Skin of body (tissue), 3 donors: ENCODE measurements at places on chromosomes 2 and 18.

GRCh38 chr2:212595036-212595654, 56.5 kb upstream of the ERBB4 start:
- no peak for DNase-seq

- no peak for DNase-seq
These were observed 172.9 kb downstream of the EPHA4 start for GRCh38 chr2:221399183-221399582.

DNA sequence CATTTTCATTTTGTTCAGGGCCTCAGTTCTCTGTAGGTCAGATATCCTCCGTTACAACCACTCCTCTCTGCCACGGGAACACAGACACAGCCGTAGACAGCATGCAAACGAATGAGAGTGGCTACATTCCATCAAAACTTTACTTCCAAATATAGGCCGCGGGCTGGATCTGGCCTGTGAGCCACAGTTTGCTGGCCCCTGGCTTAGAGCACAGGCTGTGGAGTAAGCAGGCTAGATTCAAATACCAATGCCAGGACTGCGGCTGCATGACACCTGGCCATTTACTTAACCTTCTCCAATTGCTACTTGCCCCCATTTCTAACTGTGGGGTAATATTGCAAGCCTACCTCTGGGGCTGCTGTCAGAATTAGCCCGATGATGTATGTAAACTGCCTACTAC, 325.8 kb upstream of the POU3F3 start:
- no peak for DNase-seq

- DNase-seq = no peak
These were observed 38.9 kb downstream of the DHRS9 start for GRCh38 chr2:169108099-169108884.

DNA sequence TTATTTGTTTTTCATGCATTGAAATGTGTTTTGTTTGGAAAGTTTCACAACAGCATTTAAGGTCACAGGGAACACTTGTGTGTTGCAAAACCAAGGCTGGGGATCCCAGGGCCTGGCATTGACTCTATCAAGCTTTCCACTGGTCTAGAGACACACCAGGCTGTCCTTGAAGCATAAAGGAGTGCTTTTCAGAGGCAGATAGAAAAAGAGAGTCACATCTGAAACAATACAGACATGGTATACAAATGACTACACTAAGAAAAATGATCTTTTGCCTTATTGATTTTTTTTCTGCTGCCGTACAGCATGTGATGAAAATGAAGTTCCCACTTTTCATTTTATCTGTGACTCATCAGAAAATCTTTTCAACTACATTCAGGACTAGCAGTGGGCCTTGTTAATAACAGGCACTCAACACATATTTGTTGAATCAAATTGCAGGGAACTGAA, 61.9 kb upstream of the ZCCHC2 start:
- DNase-seq = no peak

- DNase-seq = no peak
These were observed 17.8 kb downstream of the GIGYF2 start for GRCh38 chr2:232714969-232715368.

DNA sequence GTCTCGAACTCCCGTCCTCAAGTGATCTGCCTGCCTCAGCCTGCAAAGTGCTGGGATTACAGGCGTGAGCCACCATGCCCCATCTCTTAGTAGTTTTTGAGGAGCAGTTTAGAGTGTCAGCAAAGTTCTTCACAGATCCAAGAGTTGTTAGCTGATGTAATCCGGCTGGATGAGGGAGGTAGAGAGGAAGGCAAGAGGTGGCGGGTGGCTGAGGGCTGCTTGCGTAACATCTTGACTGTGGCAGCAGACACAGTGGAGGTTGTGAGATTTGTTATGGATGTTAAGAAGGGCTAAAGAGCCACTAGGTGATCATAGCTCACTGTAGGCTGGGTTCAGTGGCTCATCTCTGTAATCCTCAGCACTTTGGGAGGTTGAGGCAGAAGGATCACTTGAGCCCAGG, 19.5 kb upstream of the FAM136A start:
- no peak for DNase-seq

DNA sequence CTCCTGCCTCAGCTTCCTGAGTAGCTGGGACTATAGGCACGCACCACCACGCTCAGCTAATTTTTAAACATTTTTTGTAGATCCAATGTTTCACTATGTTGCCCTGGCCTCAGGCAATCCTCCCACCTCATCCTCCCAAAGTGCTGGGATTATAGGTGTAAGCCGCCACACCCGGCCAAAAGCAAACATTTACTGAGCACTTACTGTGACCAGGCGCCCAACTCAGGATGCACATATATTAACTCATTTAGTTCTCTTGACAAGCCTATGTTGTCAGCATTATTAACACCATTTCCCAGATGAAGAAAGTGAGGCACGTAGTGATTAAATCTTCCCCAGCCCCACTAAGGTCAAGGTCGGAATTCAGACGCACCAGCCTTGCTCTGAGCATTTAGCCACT, 41.1 kb downstream of the TMEM37 start:
- DNase-seq = no peak

DNA sequence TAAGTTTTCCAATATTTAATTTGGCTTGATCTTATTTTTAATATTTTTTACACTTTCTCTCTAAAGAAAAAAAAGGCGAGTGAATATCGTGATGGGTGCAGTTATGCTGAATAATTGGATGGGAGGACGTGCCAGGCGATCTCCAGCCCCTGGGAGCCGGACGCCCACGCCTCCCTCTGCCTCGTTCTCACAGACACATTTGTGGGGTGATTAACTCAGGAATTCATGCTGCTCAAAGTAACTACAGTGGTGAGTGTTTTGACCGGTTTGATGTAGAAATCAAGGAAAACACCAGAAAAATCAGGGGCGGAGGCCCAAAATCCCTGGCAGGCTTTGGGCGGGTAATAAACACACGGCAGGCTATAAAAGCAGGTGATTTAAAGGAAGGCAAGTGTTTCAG, 736.8 kb upstream of the SALL3 start:
- DNase-seq = no peak

GRCh38 chr2:99187011-99187410, 6.0 kb downstream of the MRPL30 start:
- DNase-seq = no peak

DNA sequence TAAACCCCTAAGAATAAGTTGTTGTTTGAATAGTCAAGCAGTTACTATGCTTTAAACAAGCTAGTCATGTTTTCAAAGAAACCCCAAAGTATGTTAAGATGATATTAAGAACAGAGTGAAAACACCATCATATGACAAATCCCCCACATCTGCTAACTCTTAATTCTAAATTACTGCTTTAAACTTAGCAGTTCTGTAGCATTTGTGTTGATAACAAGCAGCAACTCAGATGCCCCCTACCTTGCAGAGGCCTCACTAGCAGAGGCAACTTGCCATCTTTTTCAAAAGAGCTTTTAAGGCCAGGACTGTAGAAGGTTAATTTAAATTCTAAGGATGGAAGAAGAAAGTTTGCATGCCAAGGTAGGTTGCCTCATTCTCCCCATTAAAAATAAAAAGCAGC, 376.2 kb downstream of the SETBP1 start:
- no peak for DNase-seq

DNA sequence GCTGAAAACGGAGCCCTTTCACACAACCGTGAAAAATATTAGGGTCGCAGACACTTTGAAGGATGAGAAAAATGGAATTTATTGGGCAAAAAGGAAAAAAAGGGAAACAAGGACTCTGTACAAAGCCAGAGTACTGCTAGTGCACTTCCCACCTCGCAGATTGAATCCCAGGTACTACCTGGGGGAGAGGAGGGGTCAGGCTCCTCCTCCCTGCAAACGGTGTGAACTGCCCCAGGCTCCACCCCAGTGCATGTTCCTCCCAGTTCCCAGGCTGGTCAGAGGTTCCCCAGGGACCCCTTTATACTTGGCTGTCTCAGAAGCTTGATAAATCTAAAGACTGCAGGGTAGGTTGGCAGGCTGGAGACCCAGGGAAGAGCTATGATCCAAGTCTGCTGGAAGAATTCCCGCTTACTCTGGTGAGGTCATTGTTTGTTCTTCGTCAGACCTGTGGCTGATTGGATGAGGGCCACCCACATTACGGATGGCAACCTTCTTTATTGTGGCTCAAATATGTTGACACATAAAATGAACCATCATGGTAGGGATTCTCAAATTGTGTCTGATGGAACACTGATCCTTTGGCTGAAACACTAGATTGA, 290.4 kb upstream of the POU3F3 start:
- DNase-seq = no peak

- DNase-seq = no peak
These were observed 36.3 kb downstream of the YWHAQ start for GRCh38 chr2:9594366-9595054.

- no peak for DNase-seq
These were observed 211.3 kb upstream of the HAAO start for GRCh38 chr2:43003702-43004101.

- DNase-seq = no peak
These were observed 1.8 kb downstream of the LPIN1 start for GRCh38 chr2:11748018-11748860.

DNA sequence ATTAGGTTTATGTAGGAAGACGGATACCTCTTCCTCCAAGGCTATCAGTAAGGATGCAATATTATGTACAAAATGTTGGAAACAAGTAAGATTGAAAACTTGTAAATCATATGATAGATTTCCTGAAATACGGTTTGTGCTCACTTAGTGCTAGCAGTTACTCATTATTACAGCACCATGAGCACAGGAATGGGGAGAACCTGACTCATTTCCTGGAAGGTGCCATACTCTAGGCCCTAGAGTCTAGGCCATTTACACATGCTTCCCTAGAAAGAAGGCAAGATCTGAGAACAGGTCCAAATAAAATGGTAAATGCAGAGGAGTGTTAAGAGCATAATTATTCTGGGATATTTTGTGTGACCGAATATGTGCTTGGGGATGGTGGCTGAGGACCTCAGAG, 467.7 kb upstream of the CELF4 start:
- no peak for DNase-seq

- no peak for DNase-seq
These were observed 282.2 kb upstream of the ST6GAL2 start for GRCh38 chr2:107168141-107168540.

GRCh38 chr2:235004329-235004903, 52.6 kb downstream of the SH3BP4 start:
- DNase-seq = no peak

- DNase-seq = no peak
These were observed 1.4 kb downstream of the DPYSL5 start for GRCh38 chr2:26849056-26849999.

DNA sequence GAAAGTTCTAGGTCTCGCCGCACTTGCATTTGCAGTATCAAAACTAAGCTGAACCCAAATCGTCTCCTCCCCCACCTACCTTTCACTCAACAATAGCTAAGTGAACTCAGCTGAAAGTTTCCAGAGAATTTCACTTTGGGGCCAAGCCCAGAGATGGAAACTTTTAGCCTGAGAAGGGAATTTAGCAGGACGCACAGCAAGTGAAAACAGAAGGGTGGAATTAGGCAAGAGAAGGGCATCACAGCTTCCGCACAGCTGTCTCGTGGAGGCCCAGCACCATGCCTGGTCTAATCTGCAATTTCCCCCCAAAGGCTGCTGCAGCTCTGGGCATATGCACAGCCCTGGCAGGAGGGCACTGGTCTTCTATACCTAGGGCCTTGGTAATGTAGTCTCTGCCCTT, 262.0 kb downstream of the TNS1 start:
- peak; percentile 73 for DNase-seq

DNA sequence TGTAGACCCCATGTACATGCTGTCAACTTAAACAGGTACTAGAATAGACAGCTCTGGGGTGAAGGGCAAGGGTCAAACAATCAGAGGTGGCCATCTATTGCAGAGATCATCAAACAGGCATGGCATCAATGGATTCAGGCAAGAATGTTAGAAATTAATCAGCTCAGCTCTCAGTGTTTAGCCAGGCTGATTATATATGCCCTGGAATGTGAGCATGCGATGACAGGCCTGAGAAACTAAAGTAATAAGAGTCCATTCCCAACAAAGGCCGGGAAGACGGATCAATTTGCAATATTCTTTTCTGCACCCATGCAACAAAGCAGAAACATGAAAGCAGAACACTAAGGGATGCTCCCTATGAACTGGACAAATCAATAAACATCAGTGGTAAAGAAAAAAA, 380.5 kb upstream of the SPRED2 start:
- DNase-seq = no peak

DNA sequence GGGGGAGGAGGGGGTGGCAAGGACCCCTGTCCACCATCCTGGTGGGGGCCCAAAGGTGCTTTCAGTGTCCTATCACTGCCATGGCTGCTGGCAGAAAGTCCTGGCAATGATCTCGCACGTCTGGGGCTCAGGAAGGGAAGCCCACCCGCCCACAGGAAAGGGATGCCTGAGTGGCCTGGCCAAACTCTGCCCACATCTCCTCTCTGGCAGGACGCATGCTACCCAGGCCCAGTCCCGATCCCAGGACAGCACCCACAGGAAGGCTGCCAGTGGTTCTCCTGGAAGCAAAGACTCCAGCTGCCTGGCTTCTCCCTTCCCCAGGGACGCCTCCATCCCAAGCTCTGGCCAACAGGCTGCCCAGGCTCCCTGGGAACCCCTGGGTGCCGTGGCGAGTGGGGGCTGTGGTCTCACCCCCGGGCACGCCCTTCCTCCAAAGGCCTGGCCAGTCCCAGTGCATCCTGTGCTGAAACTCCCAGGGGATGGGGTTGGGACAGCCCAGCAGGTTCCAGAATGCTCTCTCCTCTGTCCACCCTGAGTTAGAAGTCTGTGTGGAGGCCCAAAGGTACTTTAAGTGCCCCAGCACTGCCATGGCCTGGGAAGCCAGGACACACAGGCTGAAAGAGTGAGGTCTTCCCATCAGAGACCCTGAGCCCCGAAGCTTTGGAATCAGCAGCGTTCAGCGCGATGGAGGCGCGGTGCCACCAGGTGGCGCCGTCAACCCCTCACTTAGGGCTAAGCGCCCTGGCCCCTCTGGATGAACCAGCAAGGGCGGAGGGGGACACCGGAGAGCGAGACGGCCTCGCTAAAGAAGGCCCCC, 29.8 kb upstream of the TAF1B start:
- DNase-seq = peak; percentile 7

- no peak for DNase-seq
These were observed 97.8 kb downstream of the TMEM18 start for GRCh38 chr2:579351-579886.

DNA sequence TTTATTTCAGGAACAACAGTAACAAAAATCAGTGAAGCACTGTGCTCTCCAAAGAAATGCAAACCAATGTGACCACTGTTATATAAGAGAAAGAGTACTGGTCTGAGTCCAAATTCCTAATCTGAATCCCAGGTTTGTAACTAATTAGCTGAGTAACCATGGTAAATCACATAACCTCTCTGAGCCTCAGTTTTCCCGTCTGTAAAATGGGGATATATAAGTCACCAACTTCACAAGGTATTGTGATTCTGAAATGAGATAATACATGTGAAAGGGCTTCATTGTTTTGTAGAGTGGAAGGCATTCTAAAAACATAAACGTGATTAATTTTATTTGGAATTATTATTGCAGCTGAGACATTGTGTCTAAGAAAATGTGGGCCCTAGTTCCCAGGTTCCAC, 91.3 kb upstream of the YPEL5 start:
- DNase-seq = no peak

- DNase-seq = no peak
These were observed 1.5 kb downstream of the ADD2 start for GRCh38 chr2:70766357-70767078.

GRCh38 chr2:220104871-220105351, 477.5 kb downstream of the SLC4A3 start:
- DNase-seq = no peak
